Lower lobe of right lung (tissue), 2 donors: ENCODE measurements at places on chromosomes 7 and 10.

DNA sequence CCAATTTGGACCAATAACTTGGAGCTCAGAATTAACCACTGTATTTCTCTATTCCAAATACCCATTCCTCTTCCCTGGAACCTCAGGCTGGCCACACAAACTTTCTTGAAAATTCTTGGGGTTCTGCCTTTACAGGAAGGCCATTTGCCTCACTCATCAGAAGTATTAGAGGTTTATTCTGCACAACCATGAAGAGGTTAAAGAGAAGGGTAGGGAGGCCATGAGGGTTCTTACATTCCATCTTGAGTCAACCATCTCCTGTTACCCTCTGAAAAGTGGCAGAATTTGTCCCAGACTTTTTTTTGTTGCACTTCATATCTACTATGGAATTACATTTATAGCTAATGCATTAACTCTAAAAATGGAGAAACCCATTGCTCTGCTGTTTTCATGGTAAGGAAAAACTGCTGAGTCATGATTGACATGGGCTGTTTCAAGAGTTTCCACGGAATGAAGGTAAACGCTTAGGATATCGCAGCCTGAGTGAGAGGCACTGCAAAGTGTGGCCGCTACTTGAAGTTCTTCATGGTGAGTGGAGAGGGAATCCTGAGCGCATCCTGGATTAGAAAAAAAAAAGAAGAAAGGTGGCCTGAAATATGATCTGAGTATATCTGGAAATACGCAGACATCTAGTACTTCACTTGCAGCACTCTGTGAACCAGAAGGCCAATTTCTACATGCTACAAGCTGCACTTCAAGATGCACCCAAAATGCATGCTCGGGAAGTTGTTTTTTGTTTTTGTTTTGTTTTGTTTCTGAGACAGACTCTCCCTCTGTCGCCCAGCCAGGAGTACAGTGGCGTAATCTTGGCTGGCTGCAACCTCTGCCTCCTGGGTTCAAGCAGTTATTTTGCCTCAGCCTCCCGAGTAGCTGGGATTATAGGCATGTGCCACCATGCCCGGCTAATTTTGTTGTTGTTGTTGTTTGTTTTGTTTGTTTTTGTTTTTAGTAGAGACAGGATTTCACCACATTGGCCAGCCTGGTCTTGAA lies 83.7 kb downstream of the KIAA1217 start:
- DNase-seq, result no peak

- no peak for DNase-seq
These were observed 17.9 kb downstream of the EBF3 start for GRCh38 chr10:129945941-129946760.

- DNase-seq, result no peak
These were observed 116.5 kb downstream of the LRRC4 start for GRCh38 chr7:127914693-127915092.

DNA sequence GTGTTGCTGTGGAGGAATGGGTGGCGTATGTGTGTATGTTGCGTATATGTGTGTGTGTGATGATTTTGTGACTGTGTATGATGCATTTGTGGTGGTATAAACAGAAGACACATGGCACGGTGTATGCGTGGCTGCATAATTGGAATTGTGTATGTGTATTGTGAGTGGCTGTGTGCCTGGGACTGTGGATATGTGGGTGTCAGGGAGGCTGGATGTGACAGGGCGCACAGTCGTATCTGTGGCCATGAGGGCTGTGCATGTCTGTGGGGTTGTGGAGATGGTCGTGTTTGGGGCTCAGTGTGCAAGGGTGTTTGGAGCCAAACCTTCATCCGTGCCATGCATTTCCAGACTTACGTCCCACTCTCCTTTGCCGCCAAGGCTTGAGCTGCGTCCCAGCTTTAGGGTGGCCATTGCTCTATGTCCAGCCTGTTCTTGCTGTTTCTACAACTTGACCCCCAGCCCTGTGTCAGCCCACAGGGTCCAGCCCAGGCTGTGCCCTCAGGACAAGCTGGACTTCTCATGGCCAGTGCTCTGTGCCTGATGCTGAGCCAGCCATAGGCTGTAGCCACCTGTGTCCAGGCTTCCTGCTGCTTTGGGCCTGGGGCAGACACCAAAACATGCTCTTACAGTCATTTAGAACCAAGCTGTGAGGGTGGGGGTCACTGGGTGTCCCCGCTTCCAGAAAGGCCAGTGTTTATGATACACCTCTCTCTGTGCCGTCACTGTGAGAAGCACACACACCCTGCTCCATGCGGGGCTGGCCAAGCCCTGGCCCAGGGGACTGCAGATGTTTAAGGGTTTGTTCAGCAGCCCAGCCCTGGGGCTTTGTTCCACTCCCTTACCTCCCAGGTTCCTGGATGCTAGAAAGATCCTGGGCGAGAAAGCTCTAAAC lies 127.6 kb downstream of the NEURL1 start:
- no peak for DNase-seq

DNA sequence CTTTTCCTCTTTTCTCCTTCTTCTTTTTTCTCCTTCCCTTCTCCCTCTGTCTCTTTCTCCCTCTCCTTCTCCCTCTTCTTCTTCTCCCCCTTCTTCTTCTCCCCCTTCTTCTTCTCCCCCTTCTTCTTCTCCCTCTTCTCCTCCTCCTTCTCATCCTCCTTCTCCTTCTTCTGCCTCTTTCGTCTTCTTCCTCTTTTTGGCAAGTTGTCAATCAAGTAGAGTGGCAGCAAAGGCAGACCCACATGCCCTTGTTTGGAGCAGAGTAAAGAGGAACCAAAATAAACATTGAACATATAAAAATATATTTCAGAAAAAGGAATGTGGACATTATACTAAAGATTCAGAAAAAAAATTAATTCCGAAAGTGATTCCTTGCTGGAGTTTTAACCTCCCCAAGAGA lies 59.6 kb upstream of the ZNF33B start:
- no peak for DNase-seq

GRCh38 chr10:24035761-24036160 lies 173.2 kb upstream of the KIAA1217 start:
- DNase-seq, result no peak
